Right forelimb (tissue), 1 donor: ENCODE measurements at places on chromosomes 16 and 17.

- no peak for DNase-seq
Observed at GRCh38 chr16:47753659-47754058, 292.5 kb downstream of the PHKB start.

DNA sequence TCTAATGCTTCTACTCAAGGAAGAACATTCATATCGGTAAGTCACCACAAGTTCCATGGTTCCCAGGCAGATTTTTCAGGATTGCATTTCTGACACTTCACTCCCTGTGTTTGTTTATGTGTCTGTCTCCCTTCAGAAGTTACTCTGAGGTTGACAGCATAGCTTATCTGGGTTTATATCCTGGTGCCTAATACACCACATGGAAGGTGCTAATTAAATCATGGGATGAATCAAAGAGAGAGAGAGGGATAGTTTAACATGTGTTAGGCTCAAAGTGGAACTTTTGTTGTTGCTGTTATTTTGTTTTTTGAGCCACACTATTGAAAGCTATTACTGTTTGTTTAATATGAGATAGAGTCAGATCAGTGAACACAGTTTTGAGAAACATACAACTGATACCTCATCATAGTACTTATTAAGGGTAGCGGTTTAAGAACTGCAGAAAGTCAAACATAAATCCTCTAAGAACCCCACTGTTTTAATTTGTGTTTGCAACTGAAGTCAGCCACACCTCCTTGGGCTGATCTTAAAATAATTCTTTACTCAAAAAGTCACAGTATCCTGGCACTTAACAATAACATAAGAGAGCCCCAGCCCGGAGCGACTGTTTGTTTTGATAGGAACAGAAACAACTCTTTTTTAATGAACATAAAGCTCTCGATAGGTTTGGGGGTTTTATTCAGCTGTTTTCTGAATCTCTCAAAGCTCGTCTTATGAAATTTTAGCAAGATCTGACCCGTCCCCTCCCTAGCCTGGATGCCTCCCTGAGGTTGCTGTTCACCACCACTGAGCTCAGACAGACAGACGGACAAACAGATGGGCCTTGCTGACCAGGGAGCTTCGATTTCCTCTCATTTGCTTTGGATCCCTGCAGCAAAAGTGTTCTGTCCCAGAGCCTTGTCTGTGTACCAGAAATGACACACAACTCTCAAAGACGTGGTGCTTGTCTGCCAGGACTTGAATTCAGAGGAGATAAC is 98.3 kb upstream of the MYOCD start:
- DNase-seq, result no peak

DNA sequence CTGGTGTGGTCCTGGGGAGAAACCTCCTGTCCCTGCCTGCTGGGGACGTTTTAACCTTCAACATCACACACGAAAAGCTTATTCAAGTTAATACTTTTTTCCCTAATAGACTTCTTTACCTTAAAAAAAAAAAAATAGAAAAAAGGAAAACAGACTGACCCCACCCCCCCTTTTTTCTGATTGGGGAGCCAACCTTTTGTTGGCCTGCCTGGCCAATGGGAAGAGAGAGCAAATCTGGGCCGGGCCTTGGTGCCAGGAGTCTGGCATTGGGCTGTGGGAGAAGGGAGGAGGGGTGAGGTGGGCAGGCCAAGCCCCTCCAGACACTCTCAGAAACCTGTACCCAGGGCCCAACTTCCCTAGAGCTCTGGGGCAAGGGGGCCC is 3.0 kb downstream of the CBX8 start:
- no peak for DNase-seq

DNA sequence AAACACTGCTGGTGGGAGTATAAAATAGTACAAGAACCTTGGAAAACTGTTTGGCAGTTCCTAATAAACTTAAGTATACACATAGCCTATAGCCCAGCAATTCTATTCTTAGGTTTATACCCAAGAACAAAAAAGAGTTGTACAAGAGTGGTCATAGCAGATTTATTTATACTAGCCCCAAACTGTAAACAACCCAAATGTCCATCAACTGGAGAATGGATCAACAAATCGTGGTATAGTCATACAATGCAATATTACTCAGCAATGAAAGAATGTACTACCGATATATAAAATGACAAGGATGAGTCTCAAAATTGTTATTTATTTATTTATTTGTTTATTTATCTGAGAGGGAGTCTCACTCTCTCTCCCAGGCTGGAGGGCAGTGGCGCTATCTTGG is 23.1 kb downstream of the GNGT2 start:
- DNase-seq, result no peak

DNA sequence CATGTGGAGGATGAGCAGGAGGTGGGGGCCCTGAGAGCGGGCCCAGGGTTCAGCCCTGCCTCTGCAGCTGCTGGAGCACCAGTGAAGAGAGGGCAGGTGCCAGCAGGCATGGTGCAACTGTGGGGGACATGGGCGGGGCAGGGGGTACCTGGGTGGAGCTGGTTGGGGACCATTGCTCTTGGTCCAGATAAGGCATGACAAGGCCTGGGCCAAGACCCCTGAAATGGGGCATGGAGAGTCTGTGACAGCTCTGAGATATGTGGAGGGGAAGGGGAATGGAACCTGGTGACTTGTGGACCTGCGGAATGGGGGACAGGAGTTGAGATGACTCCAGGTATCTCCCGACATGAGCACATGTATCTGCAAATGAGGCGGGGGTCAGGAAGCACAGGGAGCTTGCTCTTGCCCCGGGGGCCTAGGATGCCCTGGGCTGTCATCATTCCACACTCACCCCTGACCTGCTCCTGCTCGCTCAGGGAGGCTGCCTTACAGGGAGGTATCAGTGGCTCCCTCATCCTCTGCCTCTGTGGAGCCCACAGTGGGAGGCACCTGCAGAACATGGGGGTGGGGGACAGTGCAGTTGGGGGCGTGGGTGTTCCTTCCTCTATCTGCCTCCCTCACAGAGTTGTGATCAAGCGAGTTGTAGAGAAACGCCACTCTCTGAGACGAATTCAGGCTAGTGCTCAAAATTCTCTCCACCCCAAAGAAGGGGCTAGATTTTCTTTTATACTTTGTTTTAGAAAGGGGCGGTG is 40.2 kb downstream of the TMEM235 start:
- no peak for DNase-seq

DNA sequence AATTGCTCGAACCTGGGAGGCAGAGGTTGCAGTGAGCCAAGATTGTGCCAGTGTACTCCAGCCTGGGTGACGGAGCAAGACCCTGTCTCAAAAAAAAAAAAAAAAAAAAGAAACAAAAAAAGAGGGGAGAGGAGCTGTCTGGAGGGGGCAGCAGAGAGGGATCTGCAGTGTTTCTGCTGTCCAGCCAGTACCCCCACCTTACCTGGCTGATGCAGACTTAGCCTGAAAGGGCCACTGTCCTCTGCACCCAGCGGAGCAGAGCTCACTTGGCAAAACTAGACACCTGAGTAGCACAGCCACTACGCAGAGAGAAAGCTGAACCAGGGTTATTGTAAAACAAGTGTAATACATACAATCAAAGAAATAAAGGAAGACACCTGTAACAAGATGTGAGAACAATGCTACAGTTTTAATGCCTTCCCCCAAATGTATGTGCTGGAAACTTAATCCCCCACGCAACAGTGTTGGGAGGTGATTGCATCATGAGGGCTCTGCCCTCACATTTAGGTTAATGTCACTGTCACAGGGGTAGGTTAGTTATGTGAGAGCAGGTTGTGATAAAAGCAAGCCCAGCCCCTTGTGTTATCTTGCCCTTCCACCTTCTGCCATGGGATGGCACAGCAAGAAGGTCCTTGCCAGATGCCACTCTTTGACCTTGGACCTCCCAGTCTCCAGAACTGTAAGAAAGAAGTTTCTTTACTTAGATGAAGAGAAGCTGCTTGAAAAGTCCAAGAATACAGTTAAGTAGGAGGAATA is 211.2 kb downstream of the RPTOR start:
- no peak for DNase-seq

DNA sequence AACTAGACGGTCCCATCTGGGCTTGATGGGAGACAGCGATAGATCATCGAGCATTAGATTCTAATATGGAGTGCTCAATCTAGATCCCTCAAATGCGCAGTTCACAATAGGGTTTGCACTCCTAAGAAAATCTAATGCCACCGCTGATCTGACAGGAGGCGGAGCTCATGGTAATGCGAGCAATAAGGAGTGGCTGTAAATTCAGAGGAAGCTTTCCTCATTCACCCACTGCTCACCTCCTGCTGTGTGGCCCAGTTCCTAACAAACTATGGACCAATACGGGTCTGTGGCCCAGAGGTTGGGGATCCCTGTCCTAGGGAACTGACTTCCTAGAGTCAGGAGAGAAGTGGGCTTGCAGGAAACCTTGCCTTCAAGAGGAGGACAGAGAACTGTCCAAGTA is 25.2 kb upstream of the AMZ2 start:
- no peak for DNase-seq

- peak; percentile 40 for DNase-seq
Observed at GRCh38 chr16:86300746-86301481, 209.4 kb upstream of the FOXF1 start.

DNA sequence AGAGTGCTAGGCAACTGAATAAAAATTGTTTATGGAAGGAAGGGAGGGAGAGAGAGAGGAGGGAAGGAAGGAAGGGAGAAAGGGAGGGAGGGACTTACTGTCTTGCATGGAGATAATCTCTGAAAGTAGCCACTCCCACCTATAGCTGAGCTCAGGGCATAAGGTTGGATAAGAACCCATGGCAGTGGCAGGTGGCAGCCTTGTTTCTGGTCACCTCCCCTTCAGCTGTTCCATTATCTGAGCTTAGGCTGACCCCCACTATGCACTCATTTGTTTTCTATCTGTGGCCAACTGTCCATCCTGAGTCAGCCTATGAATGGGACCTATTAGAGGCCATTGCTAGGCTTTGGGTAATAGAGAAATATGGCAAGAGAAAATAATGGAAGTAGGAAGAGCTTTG is 25.3 kb upstream of the MTMR4 start:
- DNase-seq, result no peak

- DNase-seq, result peak; percentile 68
Observed at GRCh38 chr16:49932946-49933345, 77.0 kb upstream of the ZNF423 start.

- DNase-seq, result no peak
Observed at GRCh38 chr16:76899767-76900166, 291.2 kb upstream of the MON1B start.

DNA sequence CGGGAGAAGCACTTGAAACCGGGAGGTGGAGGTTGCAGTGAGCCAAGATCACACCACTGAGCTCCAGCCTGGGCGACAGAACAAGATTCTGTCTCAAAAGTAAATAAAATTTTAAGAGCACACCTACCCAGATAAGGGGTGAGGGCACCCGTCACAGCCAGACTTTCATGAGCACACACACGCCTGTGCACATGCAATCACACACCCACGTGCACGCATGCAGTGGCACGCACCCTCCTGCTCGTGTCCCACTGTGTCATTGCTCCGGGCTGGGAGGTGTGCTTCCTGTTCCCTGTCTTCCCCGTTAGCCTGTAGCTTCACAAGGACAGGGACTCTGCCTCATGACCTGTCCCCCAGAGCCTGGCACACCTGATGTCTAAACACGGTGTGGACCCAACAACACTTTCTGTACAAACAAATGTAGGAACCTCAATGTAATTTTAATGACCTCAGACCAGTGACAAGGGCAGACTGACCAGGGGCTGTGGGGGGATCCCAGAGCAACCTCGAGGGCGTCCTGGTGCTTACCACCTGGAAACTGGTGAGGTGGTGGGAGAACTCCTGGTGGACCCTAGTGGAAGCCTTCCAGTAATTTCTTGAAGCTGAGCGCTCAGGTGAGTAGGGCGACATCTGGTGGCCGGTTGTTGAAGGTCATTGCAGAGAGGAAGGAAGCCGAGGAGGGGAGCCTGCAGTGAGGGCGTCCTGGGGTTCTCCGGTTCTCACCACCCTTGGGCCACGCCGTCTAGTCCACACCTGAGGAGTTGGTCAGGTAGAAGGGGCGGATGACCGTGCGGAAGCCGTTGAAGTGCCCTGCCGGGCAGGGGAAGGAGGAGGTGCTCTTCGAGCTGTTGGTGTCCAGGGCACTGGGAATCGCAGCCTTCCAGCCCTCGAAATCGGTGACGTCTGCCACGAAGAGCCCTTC is 8.6 kb downstream of the LGALS3BP start:
- DNase-seq, result peak; percentile 84

- no peak for DNase-seq
Observed at GRCh38 chr17:60902399-60902798, 224.7 kb downstream of the BCAS3 start.

DNA sequence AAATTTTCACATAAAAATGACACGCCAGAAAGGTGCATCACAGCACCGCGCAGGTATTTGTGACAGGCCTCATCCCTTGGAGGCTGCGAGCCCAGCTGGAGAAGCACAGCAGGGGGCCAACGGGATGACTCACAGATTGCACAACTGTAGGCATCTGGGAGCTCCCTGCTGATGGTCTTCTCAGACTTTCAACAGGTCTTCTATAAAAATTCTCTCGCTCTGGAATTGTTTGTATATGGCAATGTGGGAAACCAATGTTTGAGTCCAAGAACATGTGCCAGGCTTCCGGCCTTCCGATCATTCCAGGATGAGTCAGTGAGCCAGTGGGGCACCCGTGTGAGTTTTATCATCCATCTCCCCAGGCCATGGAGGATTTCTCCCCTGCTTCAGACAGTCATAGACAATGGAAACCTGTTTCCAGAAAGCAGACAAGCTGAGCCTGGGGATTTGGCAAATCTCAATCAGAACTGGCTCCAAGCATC is 24.1 kb upstream of the ADORA2B start:
- no peak for DNase-seq

- DNase-seq, result no peak
Observed at GRCh38 chr17:3724378-3725077, 825 bp downstream of the HASPIN start.

DNA sequence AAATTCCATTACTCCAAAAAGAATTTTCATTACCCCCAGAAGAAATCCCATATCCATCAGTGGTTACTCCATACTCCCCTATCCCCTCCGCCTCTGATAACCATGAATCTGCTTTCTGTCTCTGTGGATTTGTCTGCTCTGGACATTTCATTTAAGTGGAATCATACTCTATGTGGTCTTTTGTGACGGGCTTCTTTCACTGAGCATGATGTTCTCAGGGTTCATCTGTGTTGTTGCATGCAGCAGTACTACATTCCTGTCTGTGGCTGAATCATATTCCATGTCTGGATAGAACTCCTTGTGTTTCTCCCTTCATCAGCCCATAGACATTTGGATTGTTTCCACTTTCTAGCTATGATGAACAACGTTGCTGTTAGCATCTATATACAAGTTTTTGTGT is 59.5 kb upstream of the IRX3 start:
- no peak for DNase-seq

DNA sequence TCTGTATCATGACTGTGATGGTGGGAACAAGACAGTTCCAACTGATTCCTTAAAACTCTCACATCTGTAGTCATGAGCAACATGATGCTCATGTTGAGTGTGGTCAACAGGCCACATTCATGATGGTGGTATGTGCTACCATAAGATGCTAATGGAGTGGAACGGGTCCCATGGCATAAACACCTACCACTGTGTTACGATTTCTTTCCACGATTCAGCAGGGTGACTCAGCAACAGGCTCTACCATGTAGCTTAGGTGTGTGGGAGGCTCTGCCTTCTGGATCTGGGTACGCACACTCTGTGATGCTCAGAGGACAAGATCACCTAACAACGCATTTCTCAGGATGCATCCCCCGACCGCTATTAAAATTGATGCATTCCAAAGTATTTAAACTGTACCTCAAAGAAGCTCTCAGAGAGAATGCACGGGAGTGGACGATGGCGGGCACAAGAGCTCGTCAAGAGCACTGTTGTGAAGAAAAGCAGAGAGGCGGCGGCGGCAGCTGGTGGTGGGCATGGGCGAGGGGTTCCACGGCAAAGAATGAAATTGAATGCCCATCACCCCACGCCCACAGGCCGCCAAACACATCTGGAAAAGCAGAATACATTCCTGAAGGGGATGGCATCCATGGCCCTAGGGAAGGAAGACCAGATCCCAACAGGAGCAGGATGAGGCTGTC is 133.3 kb downstream of the ZNF778 start:
- DNase-seq, result no peak

GRCh38 chr17:76176701-76177574 is 35.9 kb upstream of the FOXJ1 start:
- DNase-seq, result no peak
